ENCODE measurements at places on chromosomes 3 and 15.

- no peak for DNase-seq
These were observed 127.1 kb downstream of the KLF13 start for GRCh38 chr15:31453558-31454318.

- no peak for DNase-seq
These were observed 21.7 kb downstream of the RAB8B start for GRCh38 chr15:63211092-63211490.

GRCh38 chr3:150222691-150223489, 185.2 kb upstream of the TSC22D2 start:
- DNase-seq = no peak

- DNase-seq = no peak
These were observed 112.9 kb downstream of the PDZRN3 start for GRCh38 chr3:73511571-73512525.

DNA sequence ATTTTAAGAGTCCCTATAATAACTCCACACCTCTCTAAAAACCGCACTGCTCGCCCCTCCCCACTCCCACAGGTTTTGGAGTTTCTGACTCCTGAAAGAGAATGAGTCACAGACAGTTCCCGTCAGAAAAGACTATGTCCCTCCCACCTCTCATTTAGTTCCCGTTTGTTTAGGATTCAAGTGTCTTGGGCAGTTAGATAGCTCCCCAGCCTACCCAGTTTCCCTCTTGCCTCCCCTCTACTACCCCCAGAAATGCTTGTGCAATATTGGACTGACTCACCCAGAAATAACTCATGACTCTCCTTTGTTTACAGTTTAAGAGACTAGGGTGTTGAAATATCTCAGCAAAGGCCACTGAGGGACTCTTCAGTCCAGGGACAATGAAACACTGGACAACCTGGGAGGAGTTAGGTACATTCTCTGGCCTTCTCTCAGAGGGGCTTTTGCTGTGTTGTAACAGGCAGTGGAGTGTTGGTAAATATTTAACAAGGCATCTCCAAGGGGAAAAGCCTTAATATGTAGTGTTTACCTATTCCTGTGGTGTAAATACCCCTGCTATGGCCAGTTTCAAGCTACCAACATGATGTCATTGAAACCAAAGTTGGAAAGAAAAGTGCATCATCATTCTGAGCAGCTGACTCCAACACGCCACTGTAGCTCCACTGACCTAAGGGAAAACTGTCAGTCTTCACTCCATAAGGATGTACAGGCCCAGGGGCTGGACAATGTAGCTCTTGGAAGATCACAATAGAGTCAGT, 96.1 kb upstream of the CHD2 start:
- no peak for DNase-seq

Data from stimulated activated CD8-positive, alpha-beta memory T cell treated with anti-CD3 and anti-CD28 coated beads, Interleukin-4, amount 100 ng/mL, for 1 hour (primary cell).